ELR (cell line): ENCODE measurements at places on chromosomes 1 and 21.

GRCh38 chr1:79982211-79982610 is 975.7 kb upstream of the ADGRL4 start:
- DNase-seq, result peak; percentile 5

DNA sequence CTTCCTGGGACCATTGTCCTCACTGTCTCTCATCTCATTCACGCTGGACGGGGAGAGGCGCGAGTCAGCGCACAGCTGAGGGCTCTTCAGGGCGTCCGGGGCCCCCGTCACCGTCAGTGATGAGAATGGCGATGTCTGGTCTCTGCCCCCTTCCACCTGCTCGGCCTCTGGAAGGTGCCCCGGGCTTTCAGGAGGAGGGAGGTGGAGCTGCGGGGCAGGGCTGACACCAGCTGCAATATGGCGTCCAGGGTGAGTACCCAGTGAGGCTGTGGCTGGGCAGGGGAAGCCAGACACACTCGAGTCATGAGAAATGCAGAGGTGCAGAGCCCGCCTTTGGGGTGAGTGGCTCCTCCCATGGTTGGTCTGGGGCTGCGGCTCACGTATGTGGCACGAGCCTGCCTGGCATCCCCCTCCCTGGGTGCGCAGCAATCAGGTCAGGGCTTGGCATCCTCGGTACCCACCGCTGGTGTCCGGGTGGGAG is 15.1 kb downstream of the MORN1 start:
- no peak for DNase-seq

GRCh38 chr21:44528634-44528995 is 11.4 kb downstream of the KRTAP10-1 start:
- no peak for DNase-seq

DNA sequence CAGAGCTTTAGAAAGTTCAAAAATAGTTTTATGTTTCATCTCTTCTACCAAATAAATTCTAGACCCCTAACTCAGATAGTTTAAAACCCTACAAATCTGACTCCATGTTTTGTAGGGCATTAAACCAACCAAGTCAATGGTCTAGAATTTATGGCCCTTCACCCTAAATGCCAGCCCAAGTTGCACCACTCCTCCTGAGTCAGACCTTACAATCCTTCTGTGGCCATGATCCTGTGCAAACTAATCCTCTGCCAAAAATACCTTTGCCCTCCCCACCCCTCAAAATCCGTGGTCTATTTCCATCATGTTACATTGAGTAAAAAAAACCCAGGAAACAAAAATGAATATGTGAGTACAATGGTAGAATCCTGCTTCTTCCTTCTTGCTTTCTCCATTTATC is 179.3 kb downstream of the NR5A2 start:
- peak; percentile 34 for DNase-seq

GRCh38 chr1:161727256-161727924 is 6.0 kb downstream of the FCRLB start:
- DNase-seq, result peak; percentile 79

- no peak for DNase-seq
Measured at GRCh38 chr1:177423090-177423489, 252.3 kb downstream of the BRINP2 start.

- no peak for DNase-seq
Measured at GRCh38 chr1:174794861-174795260, 204.9 kb upstream of the CACYBP start.

- DNase-seq, result no peak
Measured at GRCh38 chr1:229940684-229941083, 126.4 kb upstream of the GALNT2 start.

- DNase-seq, result peak; percentile 60
Measured at GRCh38 chr1:165842671-165843129, 15.3 kb downstream of the UCK2 start.

DNA sequence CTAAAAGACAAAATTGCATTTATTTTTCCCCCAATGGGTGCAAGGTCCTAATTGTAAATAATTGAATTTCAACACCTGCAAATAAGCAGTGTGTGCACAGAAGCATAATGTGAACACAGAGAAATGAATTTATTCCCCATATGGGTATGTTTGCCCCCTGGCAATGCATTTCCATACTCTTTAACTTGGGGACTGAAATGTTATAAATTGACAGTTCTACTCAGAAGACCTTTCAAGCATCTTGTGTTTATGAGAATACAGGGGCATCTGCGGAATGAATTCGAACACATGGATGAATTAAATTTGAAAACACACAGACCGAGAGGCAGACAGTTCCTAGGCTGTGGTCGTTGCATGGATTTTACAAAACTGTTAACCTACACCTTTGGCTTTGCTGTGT is 3.5 kb downstream of the PBX1 start:
- DNase-seq, result no peak
